Femur (tissue), 1 donor: ENCODE measurements at places on chromosomes 12 and 14.

GRCh38 chr14:50670196-50670865 lies 2.2 kb upstream of the SAV1 start:
- DNase-seq = no peak

DNA sequence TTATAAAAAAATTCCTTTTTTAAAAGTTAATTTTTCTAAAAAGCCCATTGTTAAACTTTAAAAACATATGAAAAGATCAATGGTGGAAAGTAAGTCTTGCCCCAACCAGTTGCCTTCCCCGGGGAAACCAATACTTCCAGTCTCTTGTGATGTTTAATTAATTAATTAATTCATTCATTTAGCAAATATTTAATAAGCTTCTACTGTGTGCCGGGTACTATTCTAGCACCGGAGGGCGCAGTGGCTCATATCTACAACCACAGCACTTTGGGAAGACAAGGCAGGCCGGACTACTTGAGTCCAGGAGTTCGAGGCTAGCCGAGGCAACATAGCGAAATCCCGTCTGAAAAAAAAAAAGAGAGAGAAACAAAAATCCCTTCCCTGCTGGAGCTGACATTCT lies 87.4 kb downstream of the HECTD4 start:
- DNase-seq = no peak

- DNase-seq = no peak
These were observed 21.1 kb upstream of the CATSPERB start for GRCh38 chr14:91752961-91753360.

GRCh38 chr14:93764211-93764659 lies 24.1 kb downstream of the PRIMA1 start:
- no peak for DNase-seq

GRCh38 chr14:104378698-104379113 lies 200.9 kb upstream of the C14orf180 start:
- no peak for DNase-seq

DNA sequence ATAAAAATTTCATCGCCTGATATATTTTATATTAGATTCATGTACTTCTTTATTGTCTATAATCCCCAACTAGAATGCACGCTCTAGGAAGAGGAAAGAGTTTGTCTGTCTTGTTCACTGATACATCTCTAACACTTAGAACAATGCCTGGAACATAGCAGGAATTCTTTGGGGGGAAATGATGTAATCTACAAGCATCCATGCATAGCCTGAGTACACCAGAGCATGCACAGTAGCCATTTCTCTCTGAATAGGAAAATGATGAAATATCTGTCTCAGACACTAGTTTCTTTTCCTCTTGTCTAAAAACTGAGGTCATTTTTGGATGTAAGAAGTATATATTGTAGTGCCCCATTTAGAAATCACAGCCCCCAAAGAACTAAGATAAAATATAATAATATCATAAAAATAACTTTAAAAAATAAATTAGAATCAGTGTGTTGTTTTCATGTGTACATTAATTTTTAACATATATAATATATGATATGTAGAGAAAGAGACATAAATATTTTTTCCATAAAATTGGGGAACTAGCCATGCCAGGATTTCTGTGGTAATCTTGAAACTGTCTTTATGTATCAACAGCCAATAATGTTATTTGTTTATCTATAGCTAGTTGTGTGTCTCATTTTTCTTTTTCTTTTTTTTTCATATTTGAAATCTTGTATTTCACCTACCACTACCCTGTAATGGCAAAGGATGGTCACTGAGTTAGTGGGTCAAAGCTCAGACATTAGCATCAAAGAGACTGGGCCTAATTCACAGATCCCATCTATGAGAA lies 155.6 kb upstream of the TMCC3 start:
- DNase-seq = no peak

DNA sequence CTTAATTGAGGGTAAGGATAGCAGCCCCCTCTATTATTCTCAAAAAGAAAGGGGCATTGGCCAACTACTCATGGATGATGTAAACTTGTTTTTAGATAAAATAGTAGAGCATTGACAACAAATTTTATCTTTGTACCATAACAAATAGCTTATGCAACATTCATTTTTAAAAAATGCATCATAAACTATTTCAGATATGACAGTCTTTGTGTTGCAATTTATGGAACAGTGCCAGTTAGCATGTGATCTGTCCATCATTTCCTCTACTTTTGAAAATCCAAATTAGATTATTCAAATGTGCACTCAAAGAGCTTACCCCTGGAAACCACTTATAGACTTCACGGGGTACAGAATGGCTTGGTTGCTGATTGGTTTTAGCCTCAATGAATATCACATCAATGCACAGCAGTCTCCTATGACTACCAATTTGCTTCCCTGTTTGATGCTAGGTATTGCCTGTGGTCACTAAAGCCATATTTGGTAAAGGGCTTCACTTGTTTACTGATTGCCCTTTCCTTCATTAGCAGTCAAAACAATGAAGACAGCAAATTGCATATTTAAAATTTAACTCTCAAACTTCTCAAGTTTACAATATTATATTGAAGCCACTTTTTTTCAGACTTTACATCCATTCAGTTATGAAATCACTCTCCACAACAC lies 274.9 kb upstream of the MGAT4C start:
- DNase-seq = no peak

DNA sequence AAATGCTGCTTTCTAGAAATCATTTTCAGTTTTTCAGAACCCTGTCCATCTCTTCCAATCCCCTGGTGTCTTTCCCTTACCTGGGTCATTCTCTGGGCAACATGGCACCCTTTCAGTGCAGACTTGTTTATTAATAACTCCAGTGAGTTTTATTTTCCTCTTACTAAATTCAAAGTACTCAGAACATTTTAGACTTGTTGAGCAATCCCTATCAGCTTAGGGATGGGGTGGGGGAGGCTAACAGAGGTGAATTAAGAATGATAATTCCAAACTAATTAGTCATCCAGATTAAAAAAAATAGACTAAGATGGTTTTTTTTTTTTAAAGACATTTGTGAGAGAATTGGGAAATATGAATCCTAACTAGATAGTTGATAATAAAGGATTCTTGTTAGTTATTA lies 10.7 kb downstream of the GPRC5A start:
- no peak for DNase-seq

- peak; percentile 57 for DNase-seq
These were observed 50.4 kb downstream of the CHGA start for GRCh38 chr14:92973261-92973797.

GRCh38 chr14:99755629-99756603 lies 37.3 kb upstream of the EML1 start:
- DNase-seq = peak; percentile 86
